ENCODE measurements at places on chromosomes 12 and 14.

- DNase-seq = no peak
Observed at GRCh38 chr12:89857652-89858274, 149.1 kb upstream of the ATP2B1 start.

GRCh38 chr14:67942080-67942710 is 122.6 kb downstream of the RAD51B start:
- no peak for DNase-seq

DNA sequence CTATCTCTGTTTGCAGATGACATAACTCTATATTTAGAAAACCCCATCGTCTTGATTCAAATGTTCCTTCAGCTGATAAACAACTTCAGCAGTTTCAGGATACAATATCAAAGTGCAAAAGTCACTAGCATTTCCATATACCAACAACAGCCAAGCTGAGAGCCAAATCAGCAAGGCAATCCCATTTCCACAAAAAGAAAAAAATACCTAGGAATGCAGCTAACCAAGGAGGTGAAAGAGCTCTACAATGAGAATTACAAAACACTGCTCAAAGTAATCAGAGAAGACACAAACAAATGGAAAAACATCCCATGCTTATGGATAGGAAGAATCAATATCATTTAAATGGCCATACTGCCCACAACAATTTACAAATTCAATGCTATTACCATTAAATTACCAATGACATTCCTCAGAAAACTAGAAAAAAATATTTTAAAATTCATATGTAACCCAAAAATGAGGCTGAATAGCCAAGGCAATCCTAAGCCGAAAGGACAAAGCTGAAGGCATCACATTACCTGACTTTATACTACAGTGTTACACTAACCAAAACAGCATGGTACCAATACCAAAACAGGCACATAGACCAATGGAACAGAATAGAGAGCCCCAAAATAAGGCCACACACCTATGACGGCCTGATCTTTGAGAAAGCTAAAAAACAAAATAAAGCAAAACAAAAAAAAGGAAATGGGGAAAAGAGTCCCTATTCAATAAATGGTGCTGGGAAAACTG is 901.7 kb downstream of the LRFN5 start:
- no peak for DNase-seq

- no peak for DNase-seq
Observed at GRCh38 chr12:84218406-84218805, 694.2 kb downstream of the SLC6A15 start.

GRCh38 chr14:49106741-49107667 is 479.2 kb downstream of the RPS29 start:
- DNase-seq = no peak

GRCh38 chr12:85633491-85633890 is 202.7 kb downstream of the RASSF9 start:
- no peak for DNase-seq

DNA sequence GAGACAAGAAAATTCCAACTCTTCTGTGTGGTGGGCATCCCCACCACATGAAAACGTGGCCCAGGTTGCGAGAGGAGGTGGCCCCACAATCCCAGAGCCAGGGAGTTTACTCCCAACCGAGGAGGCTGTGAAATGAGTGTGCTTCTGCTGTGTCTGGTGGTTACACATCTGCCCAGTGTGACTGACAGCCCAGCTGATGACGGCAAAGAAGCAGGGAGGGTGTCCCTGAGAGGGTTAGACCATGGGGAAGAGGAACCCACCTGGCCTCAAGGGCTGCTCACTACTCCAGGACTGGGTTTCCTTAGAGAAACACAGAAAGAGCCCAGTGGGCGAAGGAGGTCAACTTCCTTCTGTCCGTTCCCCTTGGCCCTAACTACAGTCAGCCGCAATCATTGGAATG is 24.6 kb downstream of the ZFP36L1 start:
- DNase-seq = no peak

DNA sequence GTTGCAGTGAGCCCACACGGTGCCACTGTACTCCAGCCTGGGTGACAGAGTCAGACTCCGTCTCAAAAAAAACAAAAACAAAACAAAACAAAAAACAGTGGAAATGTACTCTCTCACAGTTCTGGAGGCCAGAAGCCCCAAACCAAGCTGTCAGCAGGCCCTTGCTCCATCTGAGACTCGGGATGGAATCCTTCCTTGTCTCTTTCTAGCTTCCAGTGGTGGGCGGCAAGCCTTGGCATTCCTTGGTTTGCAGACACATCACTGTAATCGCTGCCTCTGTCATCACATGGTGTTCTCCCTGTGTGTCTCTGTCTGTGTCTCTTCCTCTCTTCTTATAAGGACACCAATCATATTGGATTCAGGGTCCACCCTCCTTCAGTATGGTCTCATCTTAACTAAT is 6.4 kb downstream of the TNS2 start:
- DNase-seq = no peak

DNA sequence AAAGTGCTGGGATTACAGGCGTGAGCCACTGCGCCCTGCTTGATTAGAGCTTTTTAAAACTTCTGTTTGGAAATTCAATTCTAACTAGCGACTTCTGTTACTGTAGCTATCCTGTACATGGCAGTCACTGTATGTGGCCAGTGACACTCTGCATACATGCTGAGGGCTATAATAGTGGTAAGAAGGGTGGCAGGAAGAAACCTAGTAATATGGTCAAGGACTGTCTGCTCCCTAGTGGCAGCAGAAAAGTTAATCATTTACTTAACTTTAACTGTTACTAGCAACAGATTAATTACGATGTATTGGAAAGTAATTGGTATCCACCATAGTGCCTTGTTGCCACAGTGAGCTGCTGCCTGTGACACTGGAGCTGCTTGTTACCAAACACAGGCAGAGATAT is 149.0 kb downstream of the KITLG start:
- DNase-seq = no peak

- DNase-seq = no peak
Observed at GRCh38 chr12:501722-502447, 42.1 kb downstream of the B4GALNT3 start.

DNA sequence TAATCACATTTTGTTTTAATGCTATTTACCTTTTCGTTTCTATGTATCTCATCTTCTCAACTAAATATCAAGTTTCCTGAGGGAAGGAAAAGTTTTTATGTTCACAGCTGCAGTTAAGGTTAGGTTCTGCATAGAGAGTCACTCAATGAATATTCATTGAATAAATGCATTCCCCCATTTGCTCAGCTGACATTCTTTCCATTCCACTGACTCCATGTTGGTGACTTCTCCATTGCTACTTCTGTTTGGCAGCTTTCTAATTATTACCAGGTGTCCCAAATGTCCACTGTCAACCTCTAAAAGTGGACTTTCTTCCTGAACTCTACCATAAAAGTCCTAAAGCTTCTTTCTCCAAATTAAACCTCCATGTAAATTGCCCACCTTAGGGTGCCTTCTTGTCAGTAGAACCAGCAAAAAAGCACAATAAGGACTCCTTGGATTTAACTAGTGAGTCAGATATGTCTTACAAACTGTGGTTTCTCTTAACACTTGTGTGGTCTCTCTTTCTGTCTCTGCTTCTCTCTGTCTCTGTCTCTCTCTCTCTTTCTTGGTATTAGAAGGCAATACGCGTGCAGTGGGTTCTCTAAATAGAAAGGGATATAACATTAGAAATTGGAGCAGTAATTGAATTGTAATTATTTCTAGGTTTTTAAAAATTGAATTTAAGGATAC is 85.9 kb downstream of the TMEM117 start:
- no peak for DNase-seq

DNA sequence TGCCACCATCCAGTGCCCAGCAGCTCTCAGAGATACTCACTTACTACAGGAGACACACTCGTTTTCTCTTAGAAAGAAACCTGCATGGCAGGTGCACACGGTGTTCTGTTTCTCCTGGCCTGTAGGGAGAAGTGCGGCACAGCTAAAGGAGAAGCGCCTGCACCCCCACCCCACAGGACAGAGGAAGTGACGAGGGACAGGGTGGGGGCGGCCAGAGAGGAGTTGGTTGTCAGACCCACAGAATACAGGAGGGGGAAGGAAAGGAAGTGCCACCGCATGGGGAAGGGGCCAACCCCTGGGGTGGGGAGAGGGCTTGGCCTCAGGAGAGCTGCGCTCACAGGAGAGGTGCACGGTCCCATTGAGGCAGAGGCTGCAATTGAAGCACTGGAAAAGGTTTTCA is 8.8 kb downstream of the TNFRSF1A start:
- no peak for DNase-seq

GRCh38 chr12:10362828-10363657 is 26.8 kb downstream of the KLRK1 start:
- no peak for DNase-seq

- DNase-seq = no peak
Observed at GRCh38 chr14:60153991-60154390, 11.2 kb downstream of the DHRS7 start.

DNA sequence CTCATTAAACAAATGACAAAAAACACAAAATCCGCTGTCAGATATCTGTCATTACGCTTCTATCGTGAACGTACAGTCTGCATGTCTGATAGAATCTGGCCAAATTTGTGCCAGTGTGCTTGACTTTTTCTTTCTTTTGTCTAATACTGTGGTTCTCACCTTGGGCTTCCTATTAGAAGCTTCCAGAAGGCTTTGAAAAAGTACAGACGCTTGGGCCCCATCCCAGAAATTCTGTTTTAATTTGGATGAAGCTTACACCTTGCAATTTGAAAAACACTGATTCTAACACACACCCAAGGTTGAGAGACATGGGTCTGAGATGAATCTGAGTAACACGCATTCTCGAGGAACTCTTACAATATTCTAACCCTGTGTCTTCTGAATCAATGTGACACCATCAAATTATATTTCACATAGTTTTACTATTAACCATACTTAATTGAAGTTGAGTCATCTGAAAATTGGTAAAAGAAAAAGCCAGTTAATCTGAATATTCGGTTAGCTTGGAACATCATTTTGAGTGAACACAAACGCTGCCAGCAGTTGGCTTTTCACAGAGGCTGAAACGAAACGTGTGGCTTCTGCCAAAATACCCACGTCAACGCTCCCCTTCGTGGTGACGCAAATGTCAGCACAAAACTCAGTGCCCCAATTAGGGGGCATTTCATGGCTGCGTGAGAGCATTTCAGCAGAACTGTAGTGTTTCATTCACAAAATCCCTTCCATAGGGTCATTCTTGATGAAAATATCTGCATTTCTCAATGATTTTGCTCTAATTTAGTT is 420.5 kb downstream of the TMEM132D start:
- DNase-seq = no peak

GRCh38 chr14:67889455-67889854 is 69.9 kb downstream of the RAD51B start:
- DNase-seq = no peak

DNA sequence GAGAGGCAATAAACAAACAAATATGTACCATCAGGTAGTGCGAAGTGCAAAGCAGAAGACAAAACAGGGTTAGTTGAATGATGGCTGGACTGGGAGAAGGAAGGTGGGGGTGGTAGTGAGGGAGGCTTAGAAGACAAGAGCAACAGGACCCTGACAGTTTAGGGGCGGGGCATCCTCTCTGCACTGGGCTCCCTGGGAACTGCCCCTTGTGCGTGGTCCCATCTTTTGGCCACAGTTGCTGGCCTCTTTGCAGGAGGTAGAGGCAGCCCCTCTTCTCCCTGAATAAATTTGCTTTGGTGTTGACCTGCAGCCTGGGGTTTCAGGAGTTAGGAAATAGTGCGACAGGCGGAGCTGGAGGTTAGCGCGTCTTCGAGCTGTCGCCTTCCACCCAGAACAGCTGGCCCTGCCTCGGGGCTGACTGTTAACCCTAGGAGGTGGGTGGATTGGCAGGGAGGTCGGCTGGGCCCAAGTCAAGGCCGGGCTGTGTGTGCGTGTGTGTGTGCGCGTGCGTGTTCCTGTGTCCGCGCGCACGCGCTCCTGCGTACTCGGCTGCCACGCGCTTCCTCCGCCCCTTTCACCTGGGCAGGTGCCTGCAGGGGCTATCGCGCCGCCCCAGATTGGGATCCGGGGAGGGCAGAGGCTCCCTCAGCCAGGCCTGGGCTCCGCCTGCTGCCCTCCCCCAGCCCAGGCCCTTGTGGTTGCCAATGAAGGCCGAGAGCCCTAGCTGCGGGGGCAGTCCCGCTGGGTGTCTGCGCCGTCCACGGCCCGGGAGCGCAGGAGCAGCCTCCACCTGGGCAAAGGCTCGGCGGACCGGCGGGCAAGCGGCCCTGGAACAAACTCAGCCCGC is 180.8 kb downstream of the ADCK1 start:
- no peak for DNase-seq

- no peak for DNase-seq
Observed at GRCh38 chr12:96170328-96170727, 23.8 kb upstream of the ELK3 start.

DNA sequence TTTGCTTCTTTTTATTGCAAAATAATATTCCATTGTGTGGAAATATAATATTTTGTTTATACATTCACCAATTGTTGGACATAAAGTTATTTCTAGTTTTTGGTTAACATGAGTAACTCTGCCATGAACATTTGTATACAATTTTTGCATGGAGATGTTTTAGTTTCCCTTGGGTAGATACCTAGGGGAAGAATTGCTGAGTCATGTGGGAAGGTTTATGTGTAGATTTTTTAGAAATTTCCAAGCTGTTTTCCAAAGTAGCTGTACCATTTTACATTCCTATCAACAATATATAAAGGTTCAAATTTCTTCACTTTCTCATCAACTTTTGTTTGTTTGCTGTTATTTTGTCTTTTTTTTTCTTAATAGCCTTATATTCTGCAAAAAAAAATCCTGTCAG is 664.7 kb upstream of the FBXO33 start:
- DNase-seq = no peak

DNA sequence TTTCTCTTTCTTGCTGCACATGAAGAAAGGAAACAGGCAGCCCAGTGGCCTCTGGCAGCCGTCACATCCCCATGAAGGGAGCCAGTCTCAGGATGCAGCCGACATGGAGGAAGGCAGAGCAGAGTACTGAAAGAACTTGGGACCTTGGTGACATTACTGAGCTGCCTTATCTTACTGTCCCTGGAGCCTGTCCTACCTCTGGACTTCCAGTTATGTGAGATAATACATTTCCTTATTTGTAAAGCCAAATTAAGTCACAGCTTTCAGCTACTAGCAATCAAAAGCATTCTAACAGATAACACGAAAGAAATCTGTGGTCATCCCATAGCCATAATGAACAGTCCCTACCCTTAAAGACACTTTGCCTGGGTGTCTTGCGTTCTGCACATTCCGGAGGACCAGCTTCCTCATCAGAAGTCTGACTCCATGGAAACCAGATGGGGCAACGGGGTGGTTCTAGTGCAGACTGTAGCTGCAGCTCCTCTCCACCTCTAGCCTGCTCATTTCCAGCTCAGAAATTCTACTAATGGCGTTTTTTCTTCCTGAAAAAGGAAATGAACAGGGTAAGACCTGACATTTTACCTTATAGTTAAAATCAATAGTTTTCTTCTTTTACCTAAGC is 7.8 kb upstream of the EGLN3 start:
- no peak for DNase-seq

GRCh38 chr14:51295646-51296263 is 55.7 kb downstream of the TMX1 start:
- no peak for DNase-seq

All from stimulated activated CD4-positive, alpha-beta T cell treated with anti-CD3 and anti-CD28 coated beads, Interleukin-4, amount 100 ng/mL, for 48 hours (primary cell).